Hair follicle dermal papilla cell (primary cell): ENCODE measurements at places on chromosomes 12 and 14. TPM values are rescaled to one million over a fixed set of nuclear protein-coding genes. Genes with fewer than 3 reads are reported as not detected.

The KRT79 gene
- not detected in 2 replicates for total RNA-seq

The EIF2B1 gene
- total RNA-seq: 31.8 and 40.7 TPM in 2 replicates

The SPTB gene
- under 0.01 TPM in 1 of 2 replicates, not detected in the other for total RNA-seq

The BICDL1 gene
- not detected in 2 replicates for total RNA-seq

The WIF1 gene
- not detected in 2 replicates for total RNA-seq

The SOAT2 gene
- 0.49 TPM in 1 of 2 replicates, not detected in the other for total RNA-seq

The KRT77 gene
- total RNA-seq: not detected in 2 replicates

The OR4L1 gene
- total RNA-seq: not detected in 2 replicates

The TMEM229B gene
- 1.6 and 1.8 TPM in 2 replicates for total RNA-seq

The RNFT2 gene
- total RNA-seq: 0.97 TPM in 2 replicates

The RNF212B gene
- total RNA-seq: not detected in 2 replicates
